ENCODE measurements at places on chromosomes 3 and 15.

GRCh38 chr15:59817834-59818233 is 128.7 kb upstream of the BNIP2 start:
- DNase-seq, result no peak

DNA sequence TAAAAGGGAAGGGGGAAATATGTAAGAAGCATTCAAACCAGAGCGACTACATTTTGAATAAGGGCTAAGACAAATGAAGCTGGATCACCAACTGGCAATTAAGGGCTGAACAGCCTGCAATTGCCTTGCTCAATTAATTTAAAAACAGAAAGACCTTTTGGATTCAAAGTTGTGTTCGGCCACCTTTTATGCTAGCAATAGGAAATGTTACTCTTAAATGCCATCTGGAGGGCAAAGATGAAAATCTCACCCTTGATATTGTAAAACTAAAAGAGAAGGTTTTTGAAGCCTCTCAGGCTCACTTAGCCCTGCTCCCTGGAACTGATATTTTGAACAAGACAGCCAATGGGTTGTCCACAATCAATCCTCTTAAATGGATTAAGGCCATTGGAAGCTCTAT is 44.2 kb downstream of the ACAD9 start:
- DNase-seq, result peak; percentile 21

- DNase-seq, result peak; percentile 69
These were observed 78.9 kb downstream of the FAM81A start for GRCh38 chr15:59516655-59517461.

DNA sequence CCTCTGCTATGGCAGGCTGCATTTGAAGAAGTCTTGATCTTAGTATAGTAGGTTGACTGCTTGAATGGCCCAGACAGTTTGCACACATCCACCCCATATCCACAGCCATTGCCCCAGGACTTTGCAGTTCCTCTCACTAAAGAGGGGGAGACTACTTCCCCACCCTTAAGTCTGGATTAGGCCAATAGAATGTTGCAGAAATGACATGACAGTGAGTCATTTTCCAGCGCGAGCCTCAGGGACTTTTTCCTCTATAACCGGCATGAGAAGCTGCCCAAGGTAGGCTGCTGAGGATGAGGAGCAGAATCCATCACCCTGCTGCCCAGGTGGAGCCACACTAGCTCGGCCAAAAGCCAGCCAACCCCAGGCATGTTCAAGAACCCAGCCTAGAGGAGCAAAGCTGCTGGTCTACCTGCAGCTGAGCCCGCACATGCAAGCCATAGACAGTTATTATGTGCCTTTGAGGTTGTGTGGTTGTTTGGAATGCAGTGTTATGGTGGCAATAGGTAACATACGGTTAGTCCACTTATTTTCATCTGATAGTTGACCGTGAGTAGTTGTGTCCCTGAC is 113.9 kb downstream of the TLE3 start:
- DNase-seq, result no peak

- peak; percentile 65 for DNase-seq
These were observed 32.4 kb upstream of the HES1 start for GRCh38 chr3:194103505-194103904.

DNA sequence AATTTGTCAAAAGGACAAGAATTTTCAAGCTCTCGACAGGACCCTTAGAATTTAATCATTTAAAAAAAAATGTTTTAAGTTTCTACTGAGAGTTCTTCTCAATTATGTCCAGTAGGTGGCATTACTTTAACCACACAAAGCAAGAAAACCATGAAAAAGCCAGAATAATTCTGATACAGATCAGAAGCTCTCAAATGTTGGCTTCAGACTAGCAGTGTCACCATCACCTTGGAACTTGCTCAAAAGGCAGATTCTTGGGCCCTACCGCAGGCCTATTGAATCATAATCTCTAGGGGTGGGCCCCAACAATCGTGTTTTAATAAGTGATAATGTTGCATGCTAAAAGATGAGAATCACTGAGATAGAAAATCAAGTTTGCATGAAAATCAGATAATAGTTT is 99.5 kb upstream of the KCNMB2 start:
- peak; percentile 58 for DNase-seq

DNA sequence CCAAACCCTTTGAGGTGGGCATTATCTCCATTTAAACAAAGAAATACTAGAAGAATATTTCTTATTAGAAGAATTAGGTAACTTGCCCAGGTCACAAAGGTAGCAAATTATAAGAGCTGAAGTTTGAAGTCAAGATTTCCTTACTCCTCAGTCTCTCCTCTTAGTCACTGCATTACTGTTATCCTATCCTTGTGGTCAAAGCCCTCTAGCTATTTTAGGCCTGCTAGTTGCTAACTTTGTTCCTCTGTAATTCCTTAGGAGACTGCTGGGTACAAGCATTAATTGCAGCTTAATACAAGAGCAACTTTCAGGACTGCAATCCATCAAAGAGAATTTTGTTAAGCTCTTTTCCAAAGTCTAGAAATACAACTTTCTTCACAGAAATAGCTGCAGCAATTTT is 528.2 kb downstream of the ZIC1 start:
- DNase-seq, result no peak

DNA sequence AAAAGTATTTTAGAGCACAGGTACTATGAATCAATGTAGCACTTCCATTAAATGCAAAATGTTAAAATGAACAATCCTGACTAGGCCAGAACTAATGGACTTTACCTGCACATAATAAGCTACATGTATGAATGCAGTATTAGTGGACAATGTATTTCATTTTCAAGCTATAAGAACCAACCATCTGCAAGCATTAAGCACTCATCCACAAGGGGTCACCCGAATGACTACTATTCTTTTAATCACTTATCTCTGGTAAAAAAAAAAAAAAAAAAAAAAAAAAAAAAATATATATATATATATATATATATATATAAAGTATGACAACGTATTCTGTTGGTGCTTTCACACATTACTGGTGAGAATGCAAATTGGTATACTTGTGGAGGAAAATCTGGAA is 7.2 kb downstream of the HERC1 start:
- DNase-seq, result peak; percentile 47

- no peak for DNase-seq
These were observed at the start of gene MINAR1 for GRCh38 chr15:79431636-79432344. TSS of gene MINAR1 (plus strand) at chr15:79432336. CDS start at chr15:79456148, 23,812 bp downstream.

DNA sequence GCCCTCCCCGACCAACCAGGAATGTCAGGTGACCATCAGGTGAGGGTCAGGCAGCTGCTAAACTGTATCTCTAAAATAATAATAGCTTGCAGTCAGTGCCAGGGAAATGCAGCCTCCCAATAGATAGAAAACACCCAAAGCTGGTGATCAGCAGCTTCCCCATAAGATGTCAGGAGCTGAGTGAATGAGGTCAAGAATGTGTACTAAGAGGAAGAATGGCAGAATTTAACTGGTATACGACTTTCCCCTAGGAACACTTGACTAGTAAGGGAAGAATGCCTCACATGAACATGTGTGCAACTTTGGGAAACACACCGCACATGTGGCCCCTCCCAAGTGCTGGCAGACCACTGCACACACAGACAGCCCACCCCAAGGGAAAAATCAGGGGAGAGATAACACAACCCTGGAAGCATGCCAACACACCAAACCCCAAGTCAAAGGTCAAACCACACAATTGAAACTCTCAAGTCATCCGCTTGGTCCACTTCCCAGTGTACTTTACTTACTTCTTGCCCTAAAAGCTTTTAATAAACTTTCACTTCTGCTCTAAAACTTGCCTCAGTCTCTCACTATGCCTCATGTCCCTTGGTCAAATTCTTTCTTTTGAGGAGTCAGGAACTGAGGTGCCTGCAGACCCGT is 806.5 kb downstream of the OTOL1 start:
- DNase-seq, result no peak

DNA sequence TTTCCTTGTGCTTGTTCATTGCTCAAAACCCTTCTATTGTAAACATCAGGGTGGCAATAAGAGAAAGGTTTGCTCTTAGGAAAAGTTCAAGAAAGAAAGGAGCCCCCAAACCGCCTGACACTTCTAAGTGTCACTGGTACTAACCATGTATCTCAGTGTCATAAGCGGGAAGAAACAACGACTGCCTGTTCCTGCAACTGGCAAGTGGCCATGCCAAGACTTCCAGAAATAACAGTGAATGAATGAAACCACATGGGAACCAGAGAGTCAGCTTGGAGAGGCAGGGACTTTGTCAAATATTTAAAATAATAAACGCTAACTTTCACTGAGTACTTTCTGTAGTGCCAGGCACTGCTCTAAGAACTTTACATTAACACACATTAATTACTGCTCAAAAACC is 1.1 kb downstream of the PLSCR2 start:
- no peak for DNase-seq

- DNase-seq, result no peak
These were observed 52.6 kb upstream of the ADGRG7 start for GRCh38 chr3:100556673-100557310.

DNA sequence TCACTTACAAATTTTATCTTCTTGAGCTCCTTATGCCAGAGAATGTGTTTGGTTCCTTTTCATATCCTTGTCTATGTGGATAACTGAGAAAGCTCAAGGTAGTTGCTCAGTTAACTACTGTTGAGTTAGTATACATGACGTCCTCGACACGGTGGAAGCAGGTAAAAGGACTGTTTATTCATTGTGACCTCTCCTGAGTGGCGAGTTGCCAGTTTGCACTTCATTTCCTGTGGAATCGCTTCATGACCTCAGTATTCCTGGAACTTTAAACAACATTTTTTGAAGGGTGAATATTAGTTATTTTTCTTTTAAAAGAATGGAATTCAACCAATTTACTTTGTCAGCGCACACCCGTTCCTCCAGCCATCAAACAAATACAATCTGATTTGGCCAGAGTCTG is 1.2 kb upstream of the TPRG1 start:
- DNase-seq, result no peak

- no peak for DNase-seq
These were observed 50.1 kb downstream of the TMOD3 start for GRCh38 chr15:51879555-51879954.

GRCh38 chr3:78967061-78967460 is 800.7 kb downstream of the ROBO1 start:
- no peak for DNase-seq

- no peak for DNase-seq
These were observed 81.1 kb downstream of the LRRK1 start for GRCh38 chr15:101000271-101000681.

DNA sequence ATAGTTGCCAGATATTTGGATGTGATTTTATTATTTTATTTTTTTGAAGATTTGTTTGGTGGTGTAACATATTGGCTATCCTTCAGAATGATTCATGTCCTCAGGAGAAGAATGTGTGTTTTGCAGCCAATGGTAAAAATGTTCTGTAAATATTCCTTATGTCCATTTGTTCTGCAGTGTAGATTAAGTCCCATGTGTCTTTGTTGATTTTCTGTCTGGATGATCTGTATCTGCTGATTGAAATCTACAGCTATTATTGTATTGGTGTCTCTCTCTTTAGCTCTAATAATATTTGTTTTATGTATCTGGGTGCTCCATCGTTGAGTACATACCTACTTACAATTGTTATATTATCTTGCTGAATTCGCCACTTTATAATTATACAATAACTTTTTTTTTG is 1641.7 kb downstream of the OTOL1 start:
- no peak for DNase-seq

GRCh38 chr15:65245096-65245856 is 34.0 kb upstream of the CILP start:
- no peak for DNase-seq

DNA sequence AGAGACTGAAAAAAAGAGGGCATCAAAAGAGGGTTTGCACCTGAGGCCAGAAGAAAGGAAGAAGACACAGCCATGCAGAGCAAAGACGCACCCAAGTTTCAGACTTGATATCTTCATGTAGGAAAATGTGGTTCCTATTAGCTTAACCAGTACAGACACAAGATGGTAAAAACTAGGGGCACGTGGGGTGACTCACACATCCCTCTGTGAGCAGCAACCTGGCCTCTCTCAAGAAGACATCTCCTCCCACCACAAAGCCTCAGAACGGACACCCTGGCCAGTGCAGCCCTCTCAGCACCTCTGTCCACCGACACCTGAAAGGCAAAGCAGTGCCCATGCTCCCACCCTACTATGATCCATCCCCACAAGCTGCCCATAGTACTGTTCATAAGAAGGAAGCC is 33.3 kb downstream of the GLB1 start:
- no peak for DNase-seq

DNA sequence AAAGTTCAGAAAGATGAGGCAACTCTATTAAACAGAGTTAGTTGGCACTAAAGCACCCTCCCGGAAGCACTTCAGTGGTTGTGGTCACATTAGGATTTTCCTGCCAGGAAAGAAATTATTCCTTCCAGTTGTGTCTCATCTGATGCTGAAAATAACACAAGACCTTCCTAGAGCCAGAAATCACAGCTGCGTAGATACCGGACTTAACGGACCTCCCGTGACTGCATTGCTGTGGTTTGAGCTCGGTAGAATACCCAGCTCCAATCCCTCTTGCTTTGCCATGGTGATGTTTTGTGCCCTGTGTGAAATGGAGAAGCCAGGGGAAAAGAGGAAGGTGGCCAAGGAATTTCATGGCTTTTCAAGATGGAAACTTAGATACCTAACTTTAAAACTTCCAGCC is 215.0 kb upstream of the IGF1R start:
- no peak for DNase-seq

GRCh38 chr3:52645549-52645948 is 40.2 kb downstream of the PBRM1 start:
- no peak for DNase-seq

DNA sequence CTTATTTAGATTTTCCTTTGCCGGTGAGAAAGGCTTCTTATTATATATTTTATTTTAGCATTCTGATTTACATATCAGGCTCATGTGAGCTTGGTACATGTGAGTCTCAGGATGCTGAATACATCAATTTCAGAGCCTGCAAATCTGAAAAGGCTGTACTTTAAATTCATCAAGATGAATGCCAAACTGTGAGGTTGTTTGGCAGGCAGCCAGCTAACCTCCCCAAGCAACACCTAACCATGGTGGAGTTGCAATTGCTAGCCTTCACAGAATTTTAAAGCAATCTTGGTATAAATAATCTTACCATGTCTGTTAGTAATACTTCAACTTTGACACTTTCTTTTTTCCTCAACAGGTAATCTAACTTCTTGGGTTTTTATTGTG is 252.5 kb downstream of the CDIN1 start:
- DNase-seq, result no peak

DNA sequence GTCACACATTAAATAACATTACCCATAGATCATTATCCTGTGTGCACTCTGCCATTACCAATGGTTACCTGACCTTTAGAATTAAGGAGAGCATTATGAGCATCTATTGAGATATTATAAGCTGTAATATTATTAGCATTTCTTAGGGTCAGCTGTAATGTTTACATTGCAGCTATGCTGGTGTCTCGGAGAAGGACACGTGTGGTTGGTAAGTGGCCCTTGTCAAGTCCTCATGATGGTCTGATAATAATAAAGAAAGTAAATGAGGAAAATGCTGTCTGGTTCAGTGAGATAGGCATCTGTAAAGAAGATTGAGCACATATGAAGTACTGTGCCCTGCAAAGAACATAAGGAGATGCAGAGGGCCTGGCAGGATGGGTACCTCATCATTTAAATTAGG is 71.7 kb upstream of the ARL6 start:
- no peak for DNase-seq

DNA sequence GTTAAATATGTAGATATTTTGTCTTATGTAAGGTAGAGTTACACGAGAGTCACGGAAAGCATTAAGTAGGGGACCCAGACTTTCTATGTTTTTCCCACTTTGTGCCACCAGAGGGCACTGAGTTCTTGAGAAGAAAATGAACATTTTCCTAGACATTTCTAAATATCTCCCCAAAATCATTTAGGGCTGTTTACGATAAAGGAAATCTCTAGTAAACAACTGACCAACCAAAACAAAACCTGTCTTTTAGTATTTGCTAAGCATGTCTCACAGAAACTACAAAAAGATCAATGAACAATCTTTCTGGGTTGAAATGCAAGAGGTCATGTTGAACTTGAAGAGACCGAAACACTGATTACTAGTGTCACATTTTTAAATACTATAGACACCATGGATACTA is 16.1 kb downstream of the POU1F1 start:
- DNase-seq, result peak; percentile 68

Data from NAMALWA (cell line).